ENCODE measurements at places on chromosomes 2 and 18.

DNA sequence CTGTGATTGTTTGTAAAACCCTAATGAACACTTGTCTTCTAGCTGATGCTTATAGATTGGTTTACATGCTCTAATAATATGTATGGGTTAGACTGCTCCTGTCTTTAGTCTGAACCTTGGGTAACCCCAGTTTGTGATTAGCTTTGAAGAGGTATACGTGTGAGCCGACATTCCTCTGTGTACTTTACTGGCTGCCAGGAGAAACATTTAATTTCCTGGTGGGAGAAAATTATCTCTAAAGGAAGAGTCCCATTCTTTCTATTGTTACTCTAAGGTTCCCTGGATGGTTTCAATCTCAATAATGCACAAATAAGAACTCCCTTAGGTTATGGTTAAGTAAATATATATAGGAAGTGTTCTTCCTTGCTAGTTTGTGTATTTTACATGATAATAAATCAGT is 143.6 kb upstream of the ZSWIM2 start:
- no peak for DNase-seq

GRCh38 chr2:178397002-178397605 is 53.9 kb downstream of the PRKRA start:
- no peak for DNase-seq

DNA sequence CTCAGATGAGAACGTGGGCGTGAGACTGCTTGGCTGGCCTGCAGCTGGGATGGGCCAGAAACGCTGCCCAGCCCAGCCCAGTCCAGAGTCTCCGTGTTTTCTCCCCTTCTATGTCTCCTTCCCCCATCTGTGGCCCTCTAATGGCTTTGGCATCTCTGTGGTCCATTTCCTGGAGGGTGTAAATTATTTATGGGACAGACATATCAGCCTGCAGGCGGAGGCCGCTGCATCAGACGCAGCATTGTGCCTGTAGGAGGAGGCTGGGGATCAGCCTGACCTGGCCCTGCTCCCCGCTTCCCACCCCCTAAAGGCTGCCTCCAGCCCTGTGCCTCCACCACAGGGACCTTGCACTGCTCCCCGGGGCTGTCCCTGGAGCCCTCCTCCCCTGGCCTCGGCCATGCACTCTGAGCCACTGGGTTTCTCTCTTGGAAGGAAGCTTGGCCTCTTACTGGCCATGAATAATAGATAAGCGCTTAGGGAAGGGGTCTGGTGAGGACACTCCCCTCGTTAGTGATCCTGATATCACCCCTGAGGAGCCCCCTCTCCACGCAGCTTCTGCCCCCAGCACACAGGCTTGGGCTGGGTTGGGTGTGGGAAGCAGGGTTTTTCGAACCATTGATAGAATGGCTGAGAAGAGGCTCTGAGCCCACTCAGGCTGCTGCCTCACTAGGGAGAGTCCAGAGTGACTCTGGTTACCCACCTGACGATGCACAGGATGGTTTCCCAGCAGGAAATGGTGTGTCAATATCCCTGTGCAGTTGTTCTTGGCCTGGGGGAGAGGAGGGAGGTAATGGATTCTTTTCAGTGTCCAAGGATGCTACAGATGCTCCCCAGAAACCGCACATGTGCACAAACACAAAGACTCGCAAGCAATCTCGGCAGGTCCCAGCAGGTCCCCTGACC is 185.5 kb downstream of the MYCN start:
- DNase-seq, result no peak

DNA sequence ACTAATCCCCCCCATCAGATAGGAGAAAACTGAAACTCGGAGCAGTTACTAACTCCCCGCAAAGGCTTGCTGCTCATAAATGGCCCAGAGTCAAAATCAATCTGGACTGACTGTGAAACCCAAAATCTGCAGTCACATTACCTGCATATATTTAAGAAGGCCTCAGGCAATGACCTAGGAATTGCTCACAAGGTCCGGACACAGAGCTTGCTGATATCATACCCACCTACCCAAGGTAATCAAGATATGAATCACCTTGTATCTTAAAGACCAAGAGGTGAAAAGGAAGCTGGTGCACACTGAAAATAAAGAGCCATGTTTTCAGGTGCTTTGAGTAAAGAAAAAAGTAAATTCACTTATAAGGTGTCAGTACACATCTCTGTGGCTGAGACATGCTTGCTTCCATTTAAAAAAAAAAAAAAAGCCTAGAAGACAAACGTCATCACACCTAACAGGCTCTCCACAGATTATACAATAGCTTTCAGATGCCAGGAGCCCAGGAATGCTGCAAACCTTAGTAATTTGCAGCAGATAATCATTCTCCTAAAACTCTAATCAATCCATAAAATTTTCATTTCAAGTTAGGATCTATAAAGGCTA is 195.4 kb downstream of the ZEB2 start:
- no peak for DNase-seq

DNA sequence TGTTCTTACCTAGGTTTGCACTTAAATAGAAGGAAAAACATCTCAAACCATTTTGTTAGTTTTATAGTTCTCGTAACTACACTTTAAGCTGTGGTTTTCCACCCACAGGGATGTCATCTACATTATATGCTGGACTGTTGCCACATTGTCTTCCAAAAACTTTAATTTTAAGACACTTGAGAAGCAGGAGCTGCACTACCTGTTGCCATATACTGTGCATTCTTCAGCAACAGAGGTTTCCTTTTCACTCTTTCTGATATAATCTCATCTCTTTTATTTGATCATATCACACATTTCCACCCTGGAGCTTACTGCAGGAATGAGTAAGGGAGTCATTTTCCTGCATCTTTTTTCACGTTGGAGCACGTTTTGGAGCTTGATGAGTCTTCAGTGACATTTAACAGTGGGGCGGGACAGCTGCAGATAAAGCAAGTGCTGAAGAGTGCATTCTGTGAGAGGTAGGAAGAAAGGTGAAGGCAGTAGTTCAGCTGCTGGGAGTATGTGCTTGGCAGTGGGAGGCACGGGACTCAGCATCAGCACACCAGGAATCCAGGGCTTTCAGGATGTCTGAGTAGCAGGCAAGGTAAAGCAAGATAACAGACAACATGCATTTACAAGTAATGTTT is 3.8 kb downstream of the LIMS1 start:
- DNase-seq, result no peak

- no peak for DNase-seq
Measured at GRCh38 chr2:32068-32467, 14.2 kb downstream of the FAM110C start.
